ENCODE measurements at places on chromosomes 1 and 21. TPM values are rescaled to one million over a fixed set of nuclear protein-coding genes. Genes with fewer than 3 reads are reported as not detected.
A peak's percentile ranks its signal among the peaks of the same experiment; 100 is the strongest.

- DNase-seq = no peak
- H3K27me3 ChIP-seq = no peaks in the 10 kb centered on the region
- H3K4me1 ChIP-seq = no peaks in the 10 kb centered on the region
- H3K27ac ChIP-seq = no peak overlapping the region
These were observed 8.5 kb upstream of the B4GALT3 start for GRCh38 chr1:161185732-161186311.

- no peaks in the 10 kb centered on the region for H3K27me3 ChIP-seq
- H3K36me3 ChIP-seq = no peaks in the 10 kb centered on the region
- H3K27ac ChIP-seq = no peak overlapping the region
- H3K4me1 ChIP-seq = no peaks in the 10 kb centered on the region
These were observed 283.2 kb downstream of the SETD4 start for GRCh38 chr21:35777081-35777480.

DNA sequence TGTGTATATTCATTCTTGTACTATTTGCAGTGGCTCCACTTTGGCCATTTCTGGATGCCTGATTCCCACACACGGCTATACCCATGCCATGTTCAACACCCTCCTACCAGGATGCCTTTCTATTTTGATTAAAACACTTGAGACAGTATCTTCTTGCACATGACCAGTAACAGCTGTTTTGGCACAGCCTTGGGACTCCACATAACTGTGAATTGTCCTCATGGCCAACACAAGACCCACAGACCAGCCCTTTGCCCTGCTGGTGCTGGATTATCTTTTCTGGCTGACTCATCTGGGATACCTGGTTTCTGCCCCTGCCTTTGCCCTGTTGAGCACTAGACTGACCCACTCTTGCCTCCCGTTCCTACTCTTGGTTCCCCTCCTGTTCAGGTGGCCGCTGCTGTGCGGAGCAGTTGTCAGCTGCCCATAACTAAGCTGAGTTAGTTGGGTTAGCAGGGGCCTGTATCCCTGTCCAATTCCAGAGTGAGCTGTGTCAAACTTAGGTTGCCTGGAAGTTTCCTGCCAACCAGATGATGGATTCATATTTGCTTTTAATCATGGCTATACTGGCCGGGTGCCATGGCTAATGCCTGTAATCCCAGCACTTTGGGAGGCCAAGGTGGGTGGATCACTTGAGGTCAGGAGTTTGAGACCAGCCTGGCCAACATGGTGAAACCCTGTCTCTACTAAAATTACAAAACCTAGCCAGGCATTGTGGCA lies 10.8 kb upstream of the EYA3 start:
- H3K4me3 ChIP-seq = no peak overlapping the region
- H3K27ac ChIP-seq = no peak overlapping the region
- H3K36me3 ChIP-seq = no peaks in the 10 kb centered on the region
- DNase-seq = no peak
- no peaks in the 10 kb centered on the region for H3K4me1 ChIP-seq

- no peaks in the 10 kb centered on the region for H3K36me3 ChIP-seq
- H3K4me3 ChIP-seq = no peak overlapping the region
- no peak for DNase-seq
- H3K27me3 ChIP-seq = no peaks in the 10 kb centered on the region
- H3K4me1 ChIP-seq = no peaks in the 10 kb centered on the region
These were observed 149.2 kb downstream of the ST6GALNAC5 start for GRCh38 chr1:77016386-77016985.

GRCh38 chr1:119978018-119978505 lies 81.7 kb upstream of the ADAM30 start:
- no peak overlapping the region for H3K4me3 ChIP-seq

GRCh38 chr1:72845981-72846380 lies 563.6 kb upstream of the NEGR1 start:
- DNase-seq = no peak
- no peaks in the 10 kb centered on the region for H3K36me3 ChIP-seq
- H3K4me3 ChIP-seq = no peak overlapping the region
- H3K27ac ChIP-seq = no peak overlapping the region
- no peaks in the 10 kb centered on the region for H3K4me1 ChIP-seq

DNA sequence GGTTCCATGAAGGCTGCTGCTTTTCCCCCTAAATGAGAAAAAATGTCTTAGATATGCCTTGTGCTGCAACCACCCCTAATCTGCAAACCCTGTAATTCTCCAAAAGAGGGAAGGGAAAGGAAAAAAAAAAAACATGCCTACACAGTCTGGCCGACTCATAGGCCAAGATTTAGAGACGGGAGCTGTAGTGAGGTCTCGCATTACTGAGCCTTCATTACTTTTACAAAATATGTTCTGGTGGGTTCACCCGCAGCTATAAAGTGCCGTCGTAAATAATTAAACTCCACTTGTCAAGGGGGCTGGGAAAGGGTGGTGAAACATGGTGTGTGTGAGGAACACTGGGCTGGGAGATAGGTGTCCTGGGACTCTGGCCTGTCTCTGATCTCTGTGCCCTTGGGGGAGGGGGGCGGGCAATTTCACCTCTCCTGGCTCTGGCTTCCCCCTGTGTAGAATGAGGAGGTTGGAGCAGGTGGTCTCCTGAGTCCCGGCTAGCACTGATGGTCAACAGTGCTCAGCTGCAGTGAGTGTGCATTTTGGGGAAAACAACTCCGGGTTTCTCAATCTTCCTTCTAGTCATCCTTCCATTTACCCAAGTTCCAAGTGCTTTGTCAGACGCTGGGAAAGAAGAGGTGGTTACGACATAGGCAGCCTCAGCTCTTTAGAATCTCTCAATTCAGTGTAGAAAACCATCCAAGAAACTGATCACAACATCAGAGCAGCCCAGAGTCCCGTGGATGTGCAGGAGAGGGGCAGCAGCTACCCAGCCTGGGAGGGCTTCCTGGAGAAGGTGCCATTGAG lies 82.3 kb downstream of the ACTL8 start:
- no peak overlapping the region for H3K4me3 ChIP-seq
- H3K27ac ChIP-seq = no peak overlapping the region
- no peaks in the 10 kb centered on the region for H3K36me3 ChIP-seq
- no peaks in the 10 kb centered on the region for H3K4me1 ChIP-seq

GRCh38 chr1:178096421-178096820 lies 2.5 kb downstream of the RASAL2 start:
- H3K4me3 ChIP-seq = peak overlapping the region; percentile 94
- H3K36me3 ChIP-seq = no peaks in the 10 kb centered on the region
- DNase-seq = no peak
- H3K27me3 ChIP-seq = no peaks in the 10 kb centered on the region
- peaks cover 48% of the 10 kb centered on the region for H3K4me1 ChIP-seq
- peak overlapping the region; percentile 74 for H3K27ac ChIP-seq

DNA sequence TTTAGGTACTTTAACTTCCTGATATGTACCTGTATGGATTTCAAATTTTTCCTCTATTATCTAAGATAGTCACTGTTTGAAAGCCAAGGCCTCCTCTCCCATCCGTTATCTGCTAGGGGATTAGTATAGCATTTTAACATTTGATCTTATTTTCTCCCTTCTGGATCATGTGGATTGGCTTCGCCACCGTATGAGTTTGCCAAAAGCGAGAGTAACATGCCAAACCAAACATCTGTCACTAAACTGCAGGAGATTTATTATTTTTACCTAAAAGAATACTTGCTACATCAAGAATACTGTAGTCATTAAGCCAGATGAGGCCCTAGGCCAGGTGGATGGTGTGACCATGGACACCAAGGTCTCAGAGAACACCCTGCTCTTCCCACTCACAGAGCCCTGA lies 28.5 kb upstream of the EEIG2 start:
- no peak for DNase-seq
- no peak overlapping the region for H3K4me3 ChIP-seq
- no peak overlapping the region for H3K27ac ChIP-seq

- H3K4me1 ChIP-seq = no peaks in the 10 kb centered on the region
- peaks cover 2% of the 10 kb centered on the region for H3K27me3 ChIP-seq
- H3K36me3 ChIP-seq = no peaks in the 10 kb centered on the region
- H3K27ac ChIP-seq = no peak overlapping the region
These were observed 10.8 kb downstream of the SLAMF1 start for GRCh38 chr1:160636076-160636475.

GRCh38 chr1:226820941-226821718 lies 49.3 kb upstream of the PSEN2 start:
- peak overlapping the region; percentile 37 for H3K27ac ChIP-seq
- H3K36me3 ChIP-seq = no peaks in the 10 kb centered on the region
- no peaks in the 10 kb centered on the region for H3K27me3 ChIP-seq
- H3K4me3 ChIP-seq = no peak overlapping the region

- H3K4me3 ChIP-seq = no peak overlapping the region
- no peaks in the 10 kb centered on the region for H3K27me3 ChIP-seq
- no peak for DNase-seq
- H3K36me3 ChIP-seq = no peaks in the 10 kb centered on the region
- no peak overlapping the region for H3K27ac ChIP-seq
These were observed 12.4 kb downstream of the LAMC2 start for GRCh38 chr1:183198463-183198862.

GRCh38 chr1:154955039-154955717 lies 721 bp downstream of the PBXIP1 start:
- no peak for DNase-seq
- H3K4me1 ChIP-seq = peaks cover 27% of the 10 kb centered on the region
- H3K36me3 ChIP-seq = no peaks in the 10 kb centered on the region
- no peaks in the 10 kb centered on the region for H3K27me3 ChIP-seq
- H3K27ac ChIP-seq = peak overlapping the region; percentile 83
- peak overlapping the region; percentile 93 for H3K4me3 ChIP-seq

GRCh38 chr1:11462224-11462923 lies 16.6 kb upstream of the DISP3 start:
- no peaks in the 10 kb centered on the region for H3K36me3 ChIP-seq
- no peak overlapping the region for H3K4me3 ChIP-seq
- no peaks in the 10 kb centered on the region for H3K4me1 ChIP-seq
- no peak for DNase-seq
- no peak overlapping the region for H3K27ac ChIP-seq

- no peaks in the 10 kb centered on the region for H3K27me3 ChIP-seq
- H3K4me3 ChIP-seq = no peak overlapping the region
- no peak for DNase-seq
- H3K4me1 ChIP-seq = no peaks in the 10 kb centered on the region
These were observed 120.5 kb downstream of the IER5 start for GRCh38 chr1:181208967-181209366.

DNA sequence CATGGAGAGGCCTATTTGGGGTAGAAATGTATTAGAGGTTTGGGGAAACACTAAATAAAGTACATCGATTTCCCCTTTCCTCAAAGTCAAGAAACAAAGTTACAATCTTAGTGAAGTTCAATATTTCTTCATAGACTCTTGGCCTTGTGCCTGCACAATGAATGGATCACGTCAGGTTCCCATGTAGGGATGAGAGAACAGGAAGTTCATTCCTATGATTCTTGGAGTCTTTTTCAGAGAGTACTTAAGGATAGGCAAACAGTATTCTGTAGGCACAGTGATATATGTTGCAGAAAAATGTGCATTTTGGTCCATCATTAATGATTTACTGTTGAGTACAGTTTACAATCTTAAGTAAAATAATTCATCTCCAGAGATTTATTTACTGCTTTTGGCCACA lies 275.5 kb downstream of the RGS7 start:
- no peak for DNase-seq
- H3K4me3 ChIP-seq = no peak overlapping the region
- no peak overlapping the region for H3K27ac ChIP-seq
- H3K27me3 ChIP-seq = no peaks in the 10 kb centered on the region
- no peaks in the 10 kb centered on the region for H3K4me1 ChIP-seq
- no peaks in the 10 kb centered on the region for H3K36me3 ChIP-seq

GRCh38 chr1:67983867-67984266 lies 66.6 kb downstream of the DIRAS3 start:
- no peak overlapping the region for H3K27ac ChIP-seq
- DNase-seq = no peak
- H3K36me3 ChIP-seq = no peaks in the 10 kb centered on the region
- no peaks in the 10 kb centered on the region for H3K27me3 ChIP-seq

- DNase-seq = no peak
- H3K27me3 ChIP-seq = no peaks in the 10 kb centered on the region
- no peaks in the 10 kb centered on the region for H3K4me1 ChIP-seq
These were observed 135.1 kb downstream of the CDC7 start for GRCh38 chr1:91635763-91636162.

DNA sequence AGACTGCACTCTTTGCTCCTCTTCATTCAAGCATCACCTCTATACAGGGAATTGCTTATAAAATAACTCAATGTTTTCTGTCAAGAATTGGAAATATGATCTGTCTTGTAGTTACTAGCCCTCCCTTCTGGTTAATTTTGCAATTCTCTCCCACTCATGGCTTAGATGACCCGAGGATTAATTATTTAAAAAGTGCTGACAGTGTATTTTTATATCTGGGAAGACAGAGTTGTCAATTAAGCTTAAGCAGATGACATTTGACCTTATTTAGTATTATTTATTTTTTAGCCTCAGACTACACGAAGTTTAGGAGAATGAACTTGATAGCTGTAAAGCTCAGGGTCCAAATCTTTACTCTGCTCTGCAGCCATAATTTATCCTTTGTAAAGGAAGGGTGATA lies 538.5 kb downstream of the NEGR1 start:
- H3K36me3 ChIP-seq = no peaks in the 10 kb centered on the region
- no peaks in the 10 kb centered on the region for H3K4me1 ChIP-seq
- no peaks in the 10 kb centered on the region for H3K27me3 ChIP-seq
- no peak overlapping the region for H3K4me3 ChIP-seq
- DNase-seq = no peak
- no peak overlapping the region for H3K27ac ChIP-seq

GRCh38 chr1:218664385-218665170 lies 319.4 kb downstream of the TGFB2 start:
- no peaks in the 10 kb centered on the region for H3K27me3 ChIP-seq
- peaks cover 18% of the 10 kb centered on the region for H3K4me1 ChIP-seq
- no peak overlapping the region for H3K4me3 ChIP-seq
- DNase-seq = no peak
- H3K27ac ChIP-seq = peak overlapping the region; percentile 76

The CFAP126 gene
- total RNA-seq = not detected

The TSACC gene
- 3.6 TPM for total RNA-seq

The TCEANC2 gene
- total RNA-seq = 5.1 TPM

The ADAMTS4 gene
- total RNA-seq = 0.26 TPM

The ANGPTL7 gene
- total RNA-seq = not detected

The HES3 gene
- total RNA-seq = not detected

The OXCT2 gene
- 1.9 TPM for total RNA-seq

The AXDND1 gene
- 0.31 TPM for total RNA-seq

The ACTL8 gene
- not detected for total RNA-seq

The ZNF593 gene
- total RNA-seq = 108 TPM

The OR2L5 gene
- not detected for total RNA-seq

The NHLH1 gene
- 0.18 TPM for total RNA-seq

The FCRL1 gene
- not detected for total RNA-seq

The VSIG8 gene
- total RNA-seq = not detected
